ENCODE measurements at places on chromosomes 1 and 21. TPM values are rescaled to one million over a fixed set of nuclear protein-coding genes. Genes with fewer than 3 reads are reported as not detected.

GRCh38 chr1:222034790-222035189 lies 292.9 kb upstream of the DUSP10 start:
- DNase-seq = no peak

DNA sequence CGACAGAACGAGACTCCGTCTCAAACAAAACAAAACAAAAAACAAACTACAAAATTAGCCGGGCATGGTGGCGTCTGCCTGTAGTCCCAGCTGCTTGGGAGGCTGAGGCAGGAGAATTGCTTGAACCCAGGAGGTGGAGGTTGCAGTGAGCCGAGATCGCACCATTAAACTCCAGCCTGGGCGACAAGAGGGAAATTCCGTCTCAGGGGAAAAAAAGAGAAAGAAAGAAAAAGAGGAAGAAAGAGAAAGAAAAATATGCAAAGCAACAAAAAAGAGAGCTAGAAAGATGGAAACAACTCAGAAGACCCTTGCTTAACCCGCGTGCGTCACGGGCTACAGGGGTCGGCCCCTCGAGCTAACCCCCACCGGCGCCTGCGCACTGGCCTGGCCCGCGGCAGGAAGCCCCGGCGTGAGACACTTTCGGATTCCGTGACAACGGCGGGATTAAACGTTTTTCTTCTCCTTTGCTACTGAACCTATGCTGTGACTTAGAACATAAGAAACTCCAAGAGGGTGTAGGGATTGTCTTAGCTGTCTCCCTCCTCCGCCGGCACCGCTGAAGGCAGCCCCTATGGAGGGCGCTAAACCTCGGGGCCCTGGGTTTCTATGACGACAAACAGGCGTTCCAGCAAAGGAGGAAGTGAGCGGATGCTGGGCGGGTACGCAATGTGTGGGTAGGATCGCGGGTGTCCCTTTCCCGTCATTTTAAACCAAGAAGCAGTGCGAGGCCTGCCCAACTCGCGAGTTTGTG lies at the start of gene AXDND1:
Gene AXDND1 (plus strand): TSS at position 630 of the 751 bp plus-strand sequence. CDS start 539 bp downstream, outside the sequence.
- DNase-seq = peak; percentile 95

- DNase-seq = no peak
These were observed 27.8 kb upstream of the CD84 start for GRCh38 chr1:160607011-160607671.

- peak; percentile 82 for DNase-seq
These were observed 918 bp downstream of the MIB2 start for GRCh38 chr1:1616045-1616790.

GRCh38 chr1:5885471-5886139 lies 106.6 kb downstream of the NPHP4 start:
- no peak for DNase-seq

DNA sequence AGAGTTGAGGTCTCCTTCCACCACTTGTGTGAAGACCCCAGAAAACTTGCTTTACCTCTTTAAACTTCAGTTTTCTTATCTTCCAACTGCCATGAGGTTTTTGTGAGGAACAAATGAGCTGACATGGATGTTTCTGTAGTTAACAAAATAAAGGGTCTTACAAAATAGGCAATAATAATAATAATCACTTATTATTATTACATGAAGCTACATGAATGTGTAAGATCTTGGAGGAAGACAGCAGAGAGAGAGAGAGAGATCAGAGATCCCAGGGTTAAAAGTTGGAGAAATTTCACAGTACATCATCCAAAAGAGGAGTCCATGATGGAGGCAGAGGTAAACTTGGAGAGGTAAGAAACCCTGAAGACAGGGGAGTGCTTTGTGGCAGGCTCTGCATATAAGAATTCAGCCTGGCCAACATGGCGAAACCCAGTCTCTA lies 10.7 kb downstream of the RCC1 start:
- no peak for DNase-seq

DNA sequence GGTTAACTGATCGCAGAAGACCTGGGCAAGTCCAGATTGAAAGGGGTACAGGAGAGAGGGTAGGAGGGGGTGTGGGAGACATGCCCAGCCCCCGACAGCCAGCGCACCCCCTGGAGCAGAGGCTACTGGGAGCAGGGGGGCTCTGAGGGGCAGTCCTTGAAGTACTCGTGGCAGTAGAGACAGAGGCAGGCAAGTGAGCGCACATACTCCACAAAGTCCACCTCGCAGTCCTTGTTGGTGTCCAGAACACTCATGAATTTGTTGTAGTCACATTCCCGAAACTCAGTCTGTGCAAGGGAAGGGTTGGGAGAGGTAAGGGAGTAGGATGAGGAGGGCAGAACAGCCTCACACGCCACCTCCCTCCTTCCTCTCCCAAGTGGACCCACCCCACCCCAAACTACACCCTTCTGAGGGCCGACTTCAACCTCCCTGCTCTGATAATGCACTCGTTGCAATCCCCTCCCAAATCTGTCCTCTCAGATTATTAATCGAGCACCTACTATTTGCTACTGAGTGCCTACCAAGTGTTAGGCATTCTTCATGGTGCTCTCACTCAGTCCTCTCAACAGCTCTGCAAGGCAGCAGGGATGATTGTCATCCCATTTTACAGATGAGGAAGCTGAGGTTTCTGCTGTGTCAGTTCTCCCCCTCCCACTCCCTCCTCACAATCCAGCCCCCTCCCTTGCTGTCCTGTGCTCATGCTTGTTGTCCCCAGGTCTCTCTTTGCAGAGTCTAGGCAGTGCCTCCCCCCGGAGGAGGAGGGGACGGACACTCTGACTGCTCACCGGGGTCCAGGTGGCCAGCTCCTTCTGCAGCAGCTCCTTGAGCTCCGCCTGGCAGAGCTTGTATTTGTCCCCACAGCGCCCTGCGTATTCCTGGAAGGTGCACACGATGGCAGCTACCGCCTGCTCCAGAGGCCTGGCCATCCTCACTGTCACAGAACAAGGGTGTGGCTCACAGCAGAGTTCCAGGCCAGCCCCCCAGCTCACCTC lies 1.2 kb downstream of the S100A3 start:
- DNase-seq = no peak

DNA sequence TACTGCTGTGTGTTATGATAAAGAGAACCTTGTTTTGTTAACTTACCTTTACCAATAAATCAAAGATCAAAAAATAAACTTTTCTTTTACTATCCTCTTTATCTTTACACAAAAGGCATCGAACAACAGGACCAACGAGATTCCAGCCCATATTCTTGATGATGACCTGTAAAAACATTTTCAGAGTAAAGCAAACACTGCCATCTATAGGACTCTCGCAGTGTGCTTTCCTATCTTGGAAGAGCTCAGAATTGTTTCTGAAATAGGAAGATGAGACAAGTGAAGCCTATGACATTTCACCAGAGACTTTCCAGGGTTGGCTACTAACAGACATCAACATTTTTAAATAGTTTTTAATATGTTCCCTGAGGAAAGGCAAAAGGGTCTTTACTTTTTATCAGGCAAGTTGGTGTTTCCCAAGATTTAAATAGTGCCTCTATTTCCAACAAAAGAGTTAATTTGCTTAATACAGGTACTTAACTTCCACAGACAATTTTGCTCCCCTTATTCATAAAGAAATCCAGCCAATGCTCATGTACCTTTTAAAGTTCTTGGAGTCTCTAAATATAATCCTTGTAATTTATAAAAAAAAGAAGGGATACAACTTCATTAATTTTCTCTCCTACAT lies 7.3 kb downstream of the GLMN start:
- no peak for DNase-seq

DNA sequence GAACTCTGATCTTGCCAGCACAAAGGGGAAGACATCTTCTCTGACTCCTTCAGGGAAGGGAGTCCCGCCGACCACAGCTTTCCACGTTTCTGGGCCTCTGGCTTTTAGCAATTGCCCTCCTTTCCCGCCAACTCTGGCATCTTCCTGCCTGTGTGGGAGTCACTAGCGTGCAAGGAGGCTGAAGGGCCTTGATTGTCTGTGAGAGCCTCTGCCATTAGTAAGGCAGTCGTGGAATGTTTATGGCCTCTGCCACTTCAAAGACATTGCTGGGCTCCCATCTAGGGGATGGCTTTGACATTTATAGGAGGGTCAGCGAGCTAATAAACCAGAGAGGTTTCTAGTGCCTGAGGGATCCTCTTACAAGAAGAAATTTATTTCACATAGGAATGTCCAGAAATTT lies 14.3 kb upstream of the PROK1 start:
- DNase-seq = no peak

GRCh38 chr1:234091065-234091401 lies 186.6 kb downstream of the SLC35F3 start:
- DNase-seq = no peak

- no peak for DNase-seq
These were observed 26.8 kb upstream of the CD1D start for GRCh38 chr1:158153746-158154444.

- no peak for DNase-seq
These were observed 126.2 kb upstream of the LRRC7 start for GRCh38 chr1:69441496-69441895.

- no peak for DNase-seq
These were observed 49.4 kb upstream of the DESI2 start for GRCh38 chr1:244603498-244603897.

DNA sequence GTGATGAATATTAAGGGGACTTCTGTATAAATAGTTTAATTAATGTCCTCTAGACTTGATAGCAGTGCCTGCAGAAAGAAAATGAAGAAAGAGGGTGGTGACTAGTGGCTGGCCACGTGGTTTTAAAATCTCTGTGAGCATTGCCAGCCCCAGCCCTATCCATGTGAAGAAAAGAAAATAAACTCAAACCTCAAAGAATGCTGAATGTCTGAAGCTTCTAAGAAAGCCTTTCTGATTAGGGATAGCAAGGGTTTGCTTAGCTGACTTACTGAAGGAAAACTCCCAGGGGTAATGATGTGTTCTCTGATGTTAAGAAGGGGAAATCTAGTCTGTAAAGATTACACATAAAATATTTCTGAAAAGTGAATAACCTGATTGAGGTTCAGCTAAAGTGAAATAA lies 31.8 kb downstream of the ADGRL2 start:
- peak; percentile 54 for DNase-seq

Gene KRTAP12-2
- not detected for total RNA-seq

Gene ANGPTL3
- not detected for total RNA-seq

Gene TCEA3
- total RNA-seq = 36.4 TPM

Gene RNU1-2
- total RNA-seq = 3,675 TPM

Gene CFHR4
- total RNA-seq = not detected

Gene TMPRSS3
- not detected for total RNA-seq

Measured in right cardiac atrium (tissue), 5 donors.